ENCODE measurements at places on chromosomes 7 and 10.
A peak's percentile ranks its signal among the peaks of the same experiment; 100 is the strongest.

DNA sequence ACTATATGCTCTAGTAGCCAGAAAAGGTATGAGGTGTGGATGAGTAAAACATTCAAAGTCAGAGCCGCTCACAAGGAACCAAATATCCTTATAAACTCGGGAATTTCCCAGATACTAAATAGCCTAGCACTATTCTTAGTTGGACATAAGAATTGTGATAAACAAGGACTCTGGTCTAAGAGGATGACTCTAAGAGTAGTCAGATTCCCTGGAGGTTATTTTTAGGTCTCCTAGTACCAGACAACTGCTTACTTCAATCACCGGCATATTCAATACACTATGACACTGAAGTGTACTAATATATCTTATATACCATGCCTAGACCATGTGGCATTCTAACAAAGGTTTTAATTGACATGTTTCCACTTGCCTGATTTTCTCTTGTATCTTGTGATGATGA is 56.5 kb downstream of the LMBR1 start:
- DNase-seq = no peak

GRCh38 chr7:135510592-135511183 is 786 bp upstream of the CNOT4 start:
- DNase-seq = peak; percentile 16

DNA sequence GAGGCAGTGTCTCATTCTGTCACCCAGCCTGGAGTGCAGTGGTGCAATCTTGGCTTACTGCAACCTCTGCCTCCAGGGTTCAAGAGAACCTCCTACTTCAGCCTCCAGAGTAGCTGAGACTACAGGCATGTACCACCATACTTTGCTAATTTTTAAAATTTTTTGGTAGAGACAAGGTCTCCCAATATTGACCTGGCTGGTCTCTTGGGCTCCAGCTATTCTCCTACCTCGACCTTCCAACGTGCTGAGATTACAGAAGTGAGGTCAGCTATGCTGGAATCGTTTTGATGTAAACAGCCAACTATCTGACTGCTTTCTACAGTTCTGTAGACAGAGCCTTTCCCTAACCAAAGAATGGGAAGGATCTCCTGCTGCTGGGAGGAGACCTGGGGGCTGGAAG is 375.8 kb downstream of the GATA3 start:
- DNase-seq = no peak

GRCh38 chr10:33243703-33244102 is 90.8 kb downstream of the NRP1 start:
- no peak for DNase-seq

DNA sequence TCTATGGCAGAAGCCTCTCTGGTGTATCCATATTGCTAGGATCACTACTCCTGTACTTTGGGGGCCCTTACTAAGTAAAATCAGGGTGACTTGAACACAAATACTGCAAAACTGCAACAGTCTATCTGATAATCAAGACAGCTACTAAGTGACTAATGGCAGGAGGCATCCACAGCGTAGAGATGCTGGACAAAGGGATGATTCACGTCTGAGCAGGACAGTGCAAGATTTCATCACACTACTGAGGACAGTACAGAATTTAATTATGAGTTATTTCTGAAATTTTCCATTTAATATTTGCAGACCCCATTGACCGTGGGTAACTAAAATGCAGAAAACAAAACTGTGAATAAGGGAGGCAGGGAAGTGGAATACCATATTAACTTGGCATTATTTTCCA is 10.4 kb downstream of the CUL2 start:
- DNase-seq = no peak

- peak; percentile 61 for DNase-seq
Measured at GRCh38 chr7:35691827-35692307, 3.1 kb downstream of the HERPUD2 start.

GRCh38 chr10:36265741-36266140 is 623.6 kb upstream of the FZD8 start:
- DNase-seq = no peak

- DNase-seq = no peak
Measured at GRCh38 chr7:101739775-101740398, 77.5 kb upstream of the CUX1 start.

- DNase-seq = no peak
Measured at GRCh38 chr10:6570893-6571292, 9.2 kb downstream of the PRKCQ start.

DNA sequence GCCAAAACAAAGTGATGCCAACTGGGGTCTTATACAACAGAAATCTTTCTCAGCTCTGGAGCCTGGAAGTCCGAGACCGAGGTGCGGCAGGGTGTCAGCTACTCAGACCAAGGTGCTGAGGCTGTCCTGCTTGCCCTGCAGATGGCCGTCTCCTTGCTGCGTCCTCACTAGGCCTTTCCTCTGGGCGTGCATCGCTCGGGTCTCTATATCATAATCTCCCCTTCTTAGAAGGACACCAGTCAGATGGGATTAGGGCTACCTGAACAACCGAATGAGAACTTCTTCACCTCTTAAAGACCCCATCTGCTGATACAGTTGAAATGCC is 244.7 kb downstream of the EBF3 start:
- DNase-seq = no peak

- peak; percentile 43 for DNase-seq
Measured at GRCh38 chr7:86926732-86927131, 132.7 kb downstream of the ELAPOR2 start.

DNA sequence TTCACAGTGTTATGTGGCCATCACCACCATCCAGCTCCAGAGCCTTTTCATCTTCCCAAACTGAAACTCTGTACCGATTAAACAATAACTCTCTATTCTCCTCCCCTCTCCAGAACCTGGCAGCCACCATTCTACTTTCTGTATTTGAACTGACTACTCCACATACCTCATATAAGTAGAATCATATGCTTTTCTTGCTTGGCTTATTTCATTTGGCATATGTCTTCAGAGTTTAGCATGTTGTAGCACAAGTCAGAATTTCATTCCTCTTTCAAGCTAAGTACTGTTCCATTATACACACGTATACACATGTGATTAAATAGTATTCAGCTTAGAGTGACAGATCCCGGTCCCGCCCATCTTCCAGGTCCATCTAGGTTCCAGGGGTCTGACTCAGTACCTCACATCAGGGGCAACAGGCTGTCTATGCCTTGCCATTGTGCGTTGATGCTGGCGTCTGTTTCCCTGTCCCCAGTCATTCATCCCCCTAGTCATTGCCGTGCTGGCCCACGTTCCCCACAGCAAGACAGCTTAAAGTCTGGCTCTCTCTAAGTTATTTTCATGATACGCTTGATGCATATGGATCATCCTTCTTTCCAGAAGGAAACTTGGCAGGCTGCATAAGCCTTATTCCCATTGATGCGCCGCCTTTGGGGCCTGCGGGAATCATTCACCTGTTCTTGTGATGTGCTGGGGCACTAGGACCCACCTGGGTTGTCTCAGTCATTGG is 108.3 kb downstream of the CHN2 start:
- DNase-seq = no peak

DNA sequence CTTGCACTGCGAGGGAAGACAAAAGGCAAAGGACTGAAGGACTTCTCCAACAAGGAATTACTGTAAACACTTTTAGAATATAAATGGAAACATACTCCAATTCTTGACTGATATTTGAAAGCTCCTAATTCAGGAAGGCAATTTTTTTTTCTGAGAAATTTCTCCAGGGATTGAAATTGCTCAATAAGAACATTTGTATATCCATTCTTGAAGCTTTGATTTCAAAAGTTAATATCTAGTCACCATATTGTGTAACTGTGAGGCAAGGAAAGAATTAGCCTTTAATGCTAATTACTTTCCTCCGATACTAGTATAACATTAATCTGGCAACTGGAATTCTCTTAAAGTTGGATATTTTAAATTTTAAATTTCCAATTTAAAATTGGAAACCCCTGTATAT is 188.4 kb upstream of the COL1A2 start:
- no peak for DNase-seq

- DNase-seq = no peak
Measured at GRCh38 chr7:44150966-44151941, 10.1 kb upstream of the MYL7 start.

DNA sequence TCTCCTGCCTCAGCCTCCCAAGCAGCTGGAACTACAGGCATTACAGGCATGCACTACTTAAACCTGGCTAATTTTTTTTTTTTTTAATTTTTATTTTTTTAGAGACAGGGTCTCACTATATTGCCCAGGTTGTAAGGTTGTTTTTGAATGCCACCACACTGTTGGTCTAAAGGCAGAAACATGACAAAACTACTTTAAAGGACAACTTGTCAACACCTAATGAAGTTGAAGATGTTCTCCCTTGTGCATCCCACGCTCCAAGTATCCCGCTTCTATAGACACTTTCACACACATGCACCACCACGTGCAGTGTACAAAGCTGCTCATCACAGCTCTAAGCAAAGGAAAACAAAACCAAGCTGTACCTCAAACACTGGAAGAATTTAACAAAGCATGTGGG is 226.4 kb downstream of the FGFR2 start:
- no peak for DNase-seq

DNA sequence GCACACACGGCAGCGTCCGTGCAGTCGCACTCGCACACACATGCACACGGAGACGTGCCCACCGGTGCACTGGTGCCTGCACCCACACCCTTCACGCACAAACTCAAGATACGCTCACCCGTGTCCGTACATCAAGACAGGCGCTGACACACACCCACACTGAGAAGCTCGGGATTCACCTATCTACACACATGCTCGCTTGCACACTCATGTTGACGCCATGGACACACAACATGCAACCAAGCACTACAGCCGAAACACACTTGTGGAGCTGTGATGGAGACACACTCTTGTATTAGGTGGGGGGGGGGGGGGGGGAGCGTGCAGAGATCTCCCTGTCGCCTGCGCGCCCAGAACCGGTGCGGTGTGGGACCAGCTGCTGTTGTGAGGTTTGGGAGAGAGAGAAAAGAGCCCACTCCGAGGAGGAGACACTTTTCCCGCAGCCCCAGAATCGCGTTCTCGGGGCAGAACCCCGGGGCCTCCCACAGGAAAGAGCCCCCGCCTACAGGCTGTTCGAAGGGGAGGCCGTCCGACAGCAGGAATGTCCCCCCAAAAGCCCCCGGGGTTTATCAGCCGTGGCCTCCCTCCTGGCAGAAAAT is 605 bp upstream of the NFKB2 start:
- peak; percentile 79 for DNase-seq

- DNase-seq = no peak
Measured at GRCh38 chr7:99024066-99024465, 119.8 kb downstream of the SMURF1 start.

DNA sequence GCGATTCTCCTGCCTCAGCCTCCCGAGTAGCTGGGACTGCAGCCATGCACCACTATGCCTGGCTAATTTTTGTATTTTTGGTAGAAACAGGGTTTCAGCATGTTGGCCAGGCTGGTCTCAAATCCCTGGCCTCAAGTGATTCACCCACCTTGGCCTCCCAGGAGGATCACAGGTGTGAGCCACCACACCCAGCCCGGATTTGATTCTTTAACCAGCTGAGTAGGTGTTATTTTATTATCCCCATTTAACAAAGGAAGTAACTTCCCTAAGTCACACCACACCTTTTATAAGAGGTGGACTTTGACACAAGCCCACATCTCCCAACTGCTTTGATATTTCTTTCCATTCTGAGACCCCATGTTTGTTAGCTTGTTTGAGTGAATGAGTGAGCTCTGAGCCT is 25.0 kb downstream of the SLC25A28 start:
- no peak for DNase-seq

GRCh38 chr7:155999631-156000489 is 187.6 kb upstream of the SHH start:
- no peak for DNase-seq

DNA sequence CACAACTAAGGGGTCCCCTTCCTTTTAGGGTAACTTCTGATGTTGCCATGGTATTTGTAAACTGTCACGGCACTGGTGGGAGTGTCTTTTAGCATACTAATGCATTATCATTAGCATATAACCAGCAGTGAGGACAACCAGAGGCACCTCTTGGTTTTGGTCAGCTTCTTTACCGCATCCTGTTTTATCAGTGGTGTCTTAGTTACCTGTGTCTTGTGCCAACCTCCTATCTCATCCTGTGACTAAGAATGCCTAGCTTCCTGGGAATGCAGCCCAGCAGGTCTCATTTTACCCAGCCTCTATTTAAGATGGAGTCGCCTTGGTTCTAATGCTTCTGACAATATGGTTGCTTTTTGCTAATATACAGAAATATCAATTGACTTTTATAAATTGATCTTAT is 54.9 kb downstream of the AHCYL2 start:
- no peak for DNase-seq

GRCh38 chr7:90387470-90388240 is 15.6 kb upstream of the CLDN12 start:
- no peak for DNase-seq

DNA sequence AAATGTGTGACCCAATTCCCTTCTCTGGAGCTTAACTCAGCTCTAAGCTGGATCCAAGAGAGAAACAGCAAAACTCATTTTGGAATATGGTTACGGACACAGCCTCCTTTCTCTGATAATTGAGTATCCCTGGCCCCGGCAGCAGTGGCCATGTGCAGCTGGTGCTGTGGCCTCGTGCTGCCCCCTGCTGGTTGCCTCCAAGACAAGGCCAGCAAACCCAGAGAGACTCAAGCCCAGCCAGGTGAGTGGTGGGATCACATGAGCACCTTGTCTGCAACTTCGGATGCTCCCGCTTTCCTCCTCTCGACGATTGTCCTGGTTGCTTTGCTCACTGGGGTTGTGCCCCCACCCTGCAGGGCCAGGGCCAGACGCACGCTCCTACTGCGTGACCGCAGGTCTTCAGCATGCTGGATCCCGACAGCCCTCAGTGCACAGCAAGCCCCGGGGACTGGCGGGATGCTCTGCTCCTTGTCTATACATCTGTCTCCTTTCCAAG is 19.4 kb downstream of the SFTPD start:
- DNase-seq = peak; percentile 91

All from activated CD4-positive, alpha-beta T cell treated with anti-CD3 and anti-CD28 coated beads for 36 hours (primary cell).